ENCODE measurements at places on chromosomes 7 and 10. TPM values are rescaled to one million over a fixed set of nuclear protein-coding genes. Genes with fewer than 3 reads are reported as not detected.

Gene BHLHA15
- not detected for total RNA-seq

Gene AQP1
- 509 TPM for total RNA-seq

Gene ANKRD26
- 12.5 TPM for total RNA-seq

DNA sequence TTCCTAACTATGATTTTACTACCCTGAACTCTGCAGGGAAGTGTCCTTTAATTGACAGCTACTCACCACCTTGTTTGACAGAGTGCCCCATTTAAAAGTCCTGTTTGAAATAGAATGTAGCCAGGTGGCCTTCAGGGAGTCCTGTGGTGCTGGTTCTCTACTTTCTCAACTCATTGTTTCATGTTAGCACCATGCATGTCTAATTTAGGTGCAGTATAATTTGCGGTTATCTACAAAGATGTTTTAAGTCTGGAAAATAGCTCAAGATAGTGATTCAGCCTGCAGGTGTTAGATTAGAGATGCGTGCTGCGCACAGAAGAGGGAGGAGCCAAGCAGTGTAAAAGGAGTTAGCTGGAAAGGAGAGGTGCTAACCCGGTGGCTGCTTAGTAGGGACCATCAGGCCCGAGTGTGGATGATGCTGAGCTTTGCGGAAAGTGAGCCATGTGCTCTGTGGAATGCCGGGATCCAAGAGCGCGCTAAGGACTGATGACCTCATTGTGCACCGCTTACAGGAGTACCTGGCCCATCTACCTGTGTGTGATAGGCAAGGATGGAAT lies 1.2 kb downstream of the CCM2 start:
- no peaks in the 10 kb centered on the region for H3K27me3 ChIP-seq
- H3K36me3 ChIP-seq, result no peaks in the 10 kb centered on the region
- peak overlapping the region; percentile 94 for H3K27ac ChIP-seq
- peak overlapping the region; percentile 90 for H3K4me3 ChIP-seq
- DNase-seq, result no peak
- peaks cover 24% of the 10 kb centered on the region for H3K4me1 ChIP-seq

GRCh38 chr10:93131986-93132385 lies 58.3 kb downstream of the CYP26A1 start:
- H3K36me3 ChIP-seq, result no peaks in the 10 kb centered on the region
- H3K27ac ChIP-seq, result no peak overlapping the region
- no peak for DNase-seq
- no peak overlapping the region for H3K4me3 ChIP-seq

DNA sequence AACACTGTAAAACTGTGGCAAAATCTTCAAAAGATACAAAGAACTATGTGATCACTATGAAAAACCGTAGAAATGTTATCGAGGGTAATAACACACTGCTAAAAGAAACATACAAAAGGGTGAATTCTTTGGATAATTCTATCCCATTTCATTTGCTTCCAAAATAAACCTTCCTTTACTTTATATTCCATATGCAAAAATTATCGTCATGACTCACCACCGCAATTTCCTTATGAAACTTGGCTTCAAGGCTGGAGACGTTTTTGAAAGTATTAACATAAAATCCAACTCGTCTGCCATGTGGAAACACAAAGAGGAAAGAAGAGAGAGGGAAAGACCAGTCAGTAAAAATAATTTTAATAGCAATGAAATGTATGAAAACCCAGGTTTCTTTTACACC lies 165.2 kb downstream of the AMPH start:
- no peaks in the 10 kb centered on the region for H3K27me3 ChIP-seq
- no peaks in the 10 kb centered on the region for H3K36me3 ChIP-seq
- no peak overlapping the region for H3K4me3 ChIP-seq
- no peak for DNase-seq
- no peak overlapping the region for H3K27ac ChIP-seq

DNA sequence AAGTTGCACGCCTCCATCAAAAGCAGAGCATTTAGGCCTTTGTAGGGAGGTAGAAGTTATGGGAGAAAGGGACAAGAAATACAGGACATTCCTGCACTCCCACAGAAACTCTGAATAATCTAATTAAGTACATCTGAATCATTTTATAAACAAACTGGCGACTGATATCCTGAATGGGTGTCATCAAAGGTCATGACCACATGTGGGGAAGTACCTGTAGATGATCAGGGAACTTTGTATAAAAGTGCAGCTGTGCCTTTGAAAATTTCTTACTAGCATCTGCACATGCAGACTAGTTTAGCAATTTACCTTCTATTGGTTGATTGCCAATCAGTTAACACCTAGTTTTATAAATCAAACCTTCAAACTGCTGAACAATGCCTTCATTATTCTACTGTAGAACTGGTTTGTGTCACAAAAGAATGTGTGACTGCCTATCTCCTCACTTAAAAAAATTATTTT lies 17.1 kb downstream of the STEAP4 start:
- no peaks in the 10 kb centered on the region for H3K27me3 ChIP-seq
- no peaks in the 10 kb centered on the region for H3K36me3 ChIP-seq
- H3K4me1 ChIP-seq, result no peaks in the 10 kb centered on the region
- no peak overlapping the region for H3K4me3 ChIP-seq
- DNase-seq, result no peak

DNA sequence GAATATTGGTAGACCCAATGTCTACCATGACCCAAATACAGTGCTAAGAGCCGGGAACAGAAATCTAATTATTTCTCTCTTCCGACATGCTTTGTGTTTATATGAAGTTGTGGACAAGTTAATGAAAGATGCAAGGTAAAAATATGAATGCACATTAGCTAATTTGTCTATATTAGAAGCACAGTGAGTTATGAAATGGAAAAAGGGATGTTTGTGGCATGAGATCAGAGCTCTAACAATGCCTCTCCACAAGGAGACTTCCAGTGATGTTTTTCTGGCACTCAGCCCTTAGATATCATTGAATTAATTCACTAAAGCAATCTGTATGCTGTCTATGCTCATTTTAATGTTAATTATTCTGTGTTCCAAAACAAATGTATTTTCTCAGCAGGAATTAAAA lies 897.2 kb downstream of the CNTNAP2 start:
- no peak overlapping the region for H3K27ac ChIP-seq
- no peaks in the 10 kb centered on the region for H3K4me1 ChIP-seq
- H3K36me3 ChIP-seq, result no peaks in the 10 kb centered on the region
- no peak overlapping the region for H3K4me3 ChIP-seq

DNA sequence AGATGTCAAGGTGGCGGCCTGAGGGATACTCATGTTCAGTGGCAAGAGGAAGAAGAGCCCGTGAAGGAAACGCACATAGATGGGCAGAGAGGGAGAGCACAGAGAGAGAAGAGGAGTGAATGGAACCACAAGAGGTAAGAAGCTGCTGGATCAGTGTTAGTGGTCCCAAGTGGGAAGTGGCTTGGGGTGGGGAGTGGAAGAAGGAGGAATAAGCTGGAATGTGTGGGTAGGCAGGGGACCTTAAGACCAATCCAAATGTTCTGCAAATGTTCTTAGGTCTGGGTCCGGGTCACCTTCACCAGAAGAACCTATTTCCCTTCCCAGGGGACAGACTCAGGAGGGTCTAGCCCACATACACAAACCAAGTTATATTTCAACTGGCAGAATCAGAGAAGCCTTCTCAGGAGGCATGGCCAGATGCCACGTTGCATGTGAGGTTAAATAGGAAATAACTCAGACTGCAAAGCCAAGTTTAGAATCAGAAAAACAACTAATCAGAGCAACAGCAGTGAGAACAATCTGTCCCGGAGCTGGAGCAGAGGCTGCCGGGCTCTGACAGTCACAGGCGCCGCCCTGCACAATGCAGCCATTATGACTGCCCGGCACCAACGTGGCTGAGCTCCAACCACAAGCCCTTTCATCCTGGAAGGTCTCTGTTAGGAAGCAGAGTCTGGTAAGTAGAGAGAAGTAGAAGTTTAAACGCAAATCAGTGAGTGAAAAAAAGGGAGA lies 78.6 kb upstream of the ARMC3 start:
- H3K27me3 ChIP-seq, result no peaks in the 10 kb centered on the region
- H3K36me3 ChIP-seq, result no peaks in the 10 kb centered on the region
- H3K27ac ChIP-seq, result peak overlapping the region; percentile 62
- no peak overlapping the region for H3K4me3 ChIP-seq
- DNase-seq, result no peak

- H3K27ac ChIP-seq, result peak overlapping the region; percentile 58
- no peak overlapping the region for H3K4me3 ChIP-seq
- peaks cover 10% of the 10 kb centered on the region for H3K36me3 ChIP-seq
These were observed 35.4 kb downstream of the LRRC4 start for GRCh38 chr7:127995881-127996215.

All from esophagus muscularis mucosa (tissue), 4 donors.